ENCODE measurements at places on chromosomes 3 and 15.

- no peak for DNase-seq
Observed at GRCh38 chr3:99781761-99782160, 35.9 kb upstream of the CMSS1 start.

GRCh38 chr15:98651036-98651481 lies 2.7 kb downstream of the IGF1R start:
- no peak for DNase-seq

- DNase-seq = no peak
Observed at GRCh38 chr15:96766366-96766765, 435.9 kb downstream of the NR2F2 start.

DNA sequence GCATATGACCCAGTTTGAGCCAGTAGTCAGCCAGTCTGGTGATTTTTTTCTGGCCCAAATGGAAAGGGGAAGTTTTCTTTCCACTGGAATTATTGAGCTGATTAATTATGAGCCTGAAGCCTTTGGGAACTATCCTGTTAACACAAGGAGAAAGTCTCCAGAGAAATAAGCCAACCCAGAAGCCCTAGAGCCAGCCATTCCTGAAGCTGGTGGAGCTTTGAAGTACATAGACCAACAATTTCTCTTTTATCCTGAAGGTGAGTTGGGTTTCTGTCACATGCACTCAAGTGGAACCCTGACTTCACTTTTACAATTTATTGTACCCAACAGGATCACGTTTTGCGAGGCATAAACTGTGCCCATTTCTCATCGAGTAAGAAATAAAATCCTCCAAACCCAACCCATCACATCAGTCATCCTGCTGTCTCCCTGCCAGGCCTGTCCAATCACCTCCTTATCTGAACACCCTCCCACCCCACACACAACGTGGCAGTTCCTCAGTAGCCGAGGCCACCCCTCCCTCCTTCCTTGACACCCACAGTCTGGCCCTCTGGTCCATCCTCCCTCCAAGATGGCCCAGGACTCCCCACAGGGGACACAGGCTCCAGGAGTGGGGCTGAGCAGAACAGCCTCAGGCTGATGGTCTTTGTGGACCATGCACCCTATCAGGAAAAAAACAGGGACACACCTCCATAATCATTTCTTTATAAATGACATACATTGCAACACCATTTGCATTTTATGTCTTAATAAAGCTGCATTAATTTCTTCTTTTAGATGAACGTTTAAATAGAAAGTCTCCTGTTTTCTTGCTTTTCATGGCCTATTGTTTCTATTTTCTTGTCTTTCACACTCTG lies 55.7 kb upstream of the GATA2 start:
- no peak for DNase-seq

- no peak for DNase-seq
Observed at GRCh38 chr3:128783774-128784173, 57.8 kb downstream of the RAB7A start.

DNA sequence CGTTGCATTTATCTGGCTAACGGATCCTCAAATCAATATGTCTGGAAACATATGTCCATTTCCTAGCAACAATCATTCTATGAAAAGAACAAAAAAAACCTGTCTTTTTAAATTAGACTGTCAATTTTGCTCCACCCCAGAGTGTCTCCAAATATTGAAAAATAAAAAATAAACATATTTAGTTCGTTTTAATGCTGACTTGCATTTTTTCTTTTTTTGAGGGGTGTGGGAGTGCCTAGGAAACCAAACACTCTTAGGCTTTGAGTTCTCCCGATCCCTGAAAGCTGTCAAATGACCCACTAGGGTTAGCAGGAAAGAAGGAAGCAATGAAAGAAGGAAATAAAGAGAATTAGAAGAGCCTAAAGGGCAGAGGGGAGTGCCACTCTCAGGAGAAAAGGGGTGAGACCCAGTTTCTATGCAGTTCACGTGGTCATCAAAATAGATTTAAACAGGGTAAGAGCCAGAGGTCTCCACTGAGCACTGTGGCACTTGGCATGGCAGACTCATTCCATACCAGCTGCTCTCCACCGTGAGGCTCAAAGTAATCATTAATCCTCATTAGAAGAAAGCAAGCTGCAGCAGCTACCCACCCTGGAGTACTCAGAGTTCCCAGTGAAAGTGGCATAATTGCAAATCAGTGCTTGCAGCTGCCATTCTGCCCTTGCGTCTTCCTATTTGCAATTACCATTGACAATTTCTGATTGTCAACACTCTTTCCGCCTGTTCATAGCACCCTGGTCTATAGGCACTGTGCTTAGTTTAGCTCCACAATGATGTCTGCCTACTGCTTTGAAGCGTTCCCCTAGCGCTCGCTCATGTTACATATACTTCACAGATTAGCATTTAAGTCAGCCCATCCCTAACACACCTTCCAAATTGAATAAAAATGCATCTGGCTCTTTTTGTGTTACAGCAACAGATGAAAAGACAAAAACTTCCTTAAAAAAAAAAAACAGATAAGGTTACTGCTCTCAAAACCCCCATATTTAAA lies 32.3 kb downstream of the PDZRN3 start:
- DNase-seq = peak; percentile 51

- DNase-seq = no peak
Observed at GRCh38 chr3:30604093-30604492, 2.3 kb upstream of the TGFBR2 start.

DNA sequence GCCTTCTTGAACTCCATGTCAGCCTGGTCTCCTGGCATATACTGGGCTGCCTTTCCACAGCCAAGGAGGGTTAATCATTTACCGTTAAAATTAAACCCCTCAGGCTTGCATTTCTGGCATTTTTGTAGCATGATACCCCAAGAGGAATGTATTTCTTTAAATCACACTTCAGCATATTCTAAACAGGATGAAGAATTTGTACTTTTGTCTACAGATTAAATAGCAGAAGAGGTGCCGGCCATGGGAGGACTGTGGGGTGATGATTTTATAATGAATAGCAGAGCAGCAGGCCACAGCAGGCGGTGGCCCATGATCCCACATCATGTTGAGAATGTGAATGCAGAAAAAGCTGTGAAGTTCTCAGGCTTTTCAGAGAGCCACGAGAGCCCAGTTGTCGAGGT lies 90.2 kb downstream of the ARNT2 start:
- DNase-seq = no peak

DNA sequence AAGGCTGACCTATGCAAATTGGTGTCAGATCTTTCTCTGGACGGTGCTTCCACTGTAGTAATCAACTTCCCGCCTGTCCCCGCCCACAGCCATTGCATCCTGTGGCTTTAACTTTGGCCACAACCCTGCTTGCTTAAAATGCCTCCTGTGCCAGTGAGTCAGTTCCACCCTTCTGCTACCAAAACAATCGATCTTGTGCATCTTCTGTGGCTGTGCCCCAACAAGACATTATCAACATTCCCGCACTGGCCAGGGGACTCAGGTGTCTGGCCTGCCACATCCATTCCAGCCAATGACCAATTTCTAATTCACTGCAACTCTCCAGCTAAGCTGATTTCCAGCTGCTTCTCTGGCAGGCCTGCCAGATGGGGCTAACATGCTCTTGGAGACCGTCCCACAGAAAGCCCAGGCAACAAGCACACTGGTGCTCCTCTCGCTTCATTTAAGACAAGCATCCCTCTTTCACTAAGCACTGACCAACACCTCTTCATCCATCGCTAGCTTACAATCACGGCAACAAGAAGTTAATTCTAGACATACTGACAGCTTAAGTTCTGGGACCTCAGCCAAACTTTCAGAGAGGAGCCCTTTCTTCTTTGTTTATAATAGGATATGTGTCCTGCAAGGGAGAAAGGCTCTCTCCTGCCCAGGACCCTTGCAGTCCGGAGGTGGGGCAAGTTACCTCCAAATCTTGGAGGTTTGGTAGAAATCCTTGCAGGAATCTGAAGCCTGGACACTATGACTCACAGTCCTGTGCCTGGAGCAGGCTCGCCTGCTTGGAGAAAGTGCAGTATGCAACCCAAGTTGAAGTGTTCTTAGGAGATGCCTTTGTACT lies 6.7 kb downstream of the CA12 start:
- DNase-seq = peak; percentile 16

- DNase-seq = no peak
Observed at GRCh38 chr3:43207628-43208085, 78.7 kb upstream of the SNRK start.

DNA sequence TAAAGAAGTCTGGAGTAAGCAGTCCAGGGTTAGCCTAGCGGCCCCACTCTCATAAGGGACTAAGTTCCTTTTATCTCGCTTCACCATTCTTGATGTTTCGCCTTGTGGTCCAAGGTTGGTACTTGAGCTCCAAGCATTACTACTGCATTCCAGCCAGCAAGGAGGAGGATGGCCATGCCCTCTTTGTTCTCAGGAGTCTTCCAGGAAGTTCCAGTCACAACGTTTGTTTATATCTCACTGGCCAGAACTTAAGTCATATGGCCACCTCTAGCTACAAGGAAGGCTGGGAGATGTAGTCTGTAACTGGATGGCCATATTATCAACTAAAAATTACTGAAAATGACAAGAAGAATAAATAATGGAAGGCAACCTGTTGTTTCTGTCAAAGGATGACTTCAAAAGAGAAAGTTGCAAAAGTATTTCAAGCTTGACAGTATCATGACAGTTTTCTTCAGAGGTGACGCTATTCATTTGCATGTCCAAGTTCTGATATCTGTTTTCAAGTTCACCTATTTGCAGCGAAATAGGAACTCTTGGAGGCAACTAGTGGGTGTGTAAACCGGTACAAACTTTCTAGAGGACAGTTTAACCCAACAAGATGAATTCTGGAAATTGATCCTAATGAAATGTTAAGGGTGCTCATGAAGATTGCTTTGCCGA lies 118.6 kb downstream of the PGPEP1L start:
- no peak for DNase-seq

- DNase-seq = no peak
Observed at GRCh38 chr3:187327845-187328244, 36.3 kb upstream of the MASP1 start.

DNA sequence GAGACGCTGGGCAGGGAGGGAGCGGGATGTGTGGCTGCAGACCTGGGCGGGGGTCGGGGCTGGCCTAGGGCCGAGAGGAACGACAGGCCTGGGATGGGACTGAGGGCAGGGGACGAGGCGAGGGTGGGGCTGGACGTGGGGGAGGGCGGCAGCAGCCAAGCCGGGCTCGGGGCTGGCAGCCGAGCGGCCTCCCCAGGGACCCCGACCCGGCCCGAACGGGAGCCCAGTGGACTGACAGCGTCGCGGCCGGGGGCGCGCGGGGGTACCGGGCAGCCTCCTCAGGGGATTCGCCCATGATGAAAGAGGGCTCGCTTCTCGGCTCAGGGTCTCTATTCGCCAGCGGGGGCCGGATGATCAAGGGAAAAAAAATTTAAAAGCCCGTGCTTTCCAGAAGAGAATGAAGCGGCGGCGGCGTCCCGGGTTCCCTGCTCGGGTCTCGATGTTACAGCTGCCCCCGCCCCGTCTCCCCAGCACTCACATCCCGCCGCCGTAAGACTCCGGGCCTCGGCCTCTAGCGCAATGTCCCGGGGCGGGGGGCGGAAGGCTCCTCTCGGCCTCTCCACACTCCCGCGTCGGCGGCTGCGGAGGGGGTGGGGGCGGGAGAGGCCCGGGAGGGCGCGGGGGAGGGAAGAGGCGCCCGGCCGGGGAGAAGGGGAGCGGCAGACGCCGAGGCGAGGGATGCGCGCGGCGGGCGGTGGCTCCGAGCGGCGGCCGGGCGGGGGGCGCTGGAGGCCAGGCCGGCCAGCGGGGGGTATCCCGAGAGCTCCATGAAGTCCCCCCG lies 4.3 kb downstream of the PTH1R start:
- no peak for DNase-seq

GRCh38 chr3:42746455-42747450 lies 26.3 kb downstream of the CCDC13 start:
- DNase-seq = peak; percentile 30

DNA sequence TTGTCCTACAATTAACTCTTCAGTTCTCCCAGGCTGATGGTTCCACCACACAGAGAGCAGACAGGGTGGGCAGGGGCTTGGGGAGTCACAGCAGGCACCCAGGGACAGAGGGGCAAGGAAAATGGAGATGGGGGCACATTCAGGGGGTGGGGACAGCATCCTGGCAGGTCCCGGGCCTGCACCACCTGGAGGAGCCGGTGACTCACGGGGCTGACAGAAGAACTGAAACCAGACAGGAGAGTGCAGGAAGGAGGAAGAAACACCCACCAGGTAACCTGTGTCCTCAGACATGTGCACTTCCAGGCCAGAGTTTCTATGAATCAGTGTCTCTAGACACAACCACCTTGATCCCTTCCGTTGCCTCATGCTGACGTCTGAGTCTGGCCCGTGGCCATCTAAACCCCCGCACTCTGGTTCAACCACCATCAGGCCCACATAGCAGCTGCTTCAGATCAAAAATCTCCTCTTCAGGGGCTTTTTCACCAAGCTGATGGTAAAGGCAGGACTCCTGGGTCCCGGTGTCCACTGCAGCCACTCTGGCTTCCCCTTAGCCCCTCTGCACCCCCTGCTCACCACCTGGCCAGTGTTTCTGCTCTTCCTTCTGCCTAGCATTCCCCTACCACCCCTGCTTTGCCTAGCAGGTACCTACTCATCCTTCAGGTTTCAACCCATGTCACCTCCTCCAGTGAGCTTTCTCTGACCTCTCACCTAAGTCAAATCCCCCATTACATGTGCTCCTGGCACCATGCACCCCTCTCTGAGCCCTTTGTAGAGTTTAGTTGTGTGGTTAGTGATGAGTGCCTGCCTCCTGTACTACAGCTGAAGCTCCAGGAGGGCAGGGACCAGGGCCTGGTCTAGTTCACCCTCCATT lies 16.5 kb upstream of the CYP11A1 start:
- no peak for DNase-seq

DNA sequence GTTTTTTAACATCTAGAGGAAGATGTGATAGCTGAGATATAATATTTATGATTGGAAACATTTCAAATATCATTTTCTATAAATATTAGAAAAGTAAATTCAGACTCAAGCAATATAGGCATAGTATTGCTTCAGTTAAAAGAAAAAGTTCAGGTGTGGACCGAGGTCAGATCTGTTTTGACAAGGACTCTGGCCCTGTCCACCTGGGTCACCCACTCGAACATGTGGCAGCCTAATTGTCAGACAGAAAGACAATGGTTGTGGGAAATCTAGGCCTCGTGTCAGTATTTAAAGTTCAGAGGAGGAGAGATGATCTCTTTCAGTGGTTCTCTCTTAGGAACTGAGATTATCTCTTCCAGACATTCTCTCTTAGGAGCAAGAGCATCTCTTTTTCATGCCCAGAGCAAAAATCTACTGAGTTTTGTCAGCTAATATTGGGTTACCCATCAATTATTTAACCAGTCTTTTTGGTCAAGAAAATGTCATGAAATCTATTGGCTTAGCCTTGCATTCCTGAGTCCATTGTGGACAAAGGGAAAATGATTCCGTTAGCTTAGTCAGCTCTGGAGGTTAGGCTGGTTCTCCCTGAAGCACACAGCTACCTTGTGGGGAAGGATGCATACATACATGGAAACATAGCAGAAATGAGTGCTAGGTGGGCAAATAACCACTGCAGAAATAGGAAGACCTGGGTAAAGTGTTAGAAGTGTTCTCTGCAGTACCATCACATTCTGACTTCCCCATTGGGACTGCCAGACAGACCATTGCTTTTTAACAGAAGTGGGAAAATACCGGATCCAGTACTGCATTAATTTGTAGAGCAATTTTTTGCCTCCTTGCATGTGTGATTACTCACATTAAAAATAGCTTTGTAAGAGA lies 343.3 kb downstream of the GRM7 start:
- no peak for DNase-seq
